ENCODE measurements at places on chromosomes 3 and 15.

GRCh38 chr3:140494970-140495369, 182.9 kb upstream of the TRIM42 start:
- no peak for DNase-seq

DNA sequence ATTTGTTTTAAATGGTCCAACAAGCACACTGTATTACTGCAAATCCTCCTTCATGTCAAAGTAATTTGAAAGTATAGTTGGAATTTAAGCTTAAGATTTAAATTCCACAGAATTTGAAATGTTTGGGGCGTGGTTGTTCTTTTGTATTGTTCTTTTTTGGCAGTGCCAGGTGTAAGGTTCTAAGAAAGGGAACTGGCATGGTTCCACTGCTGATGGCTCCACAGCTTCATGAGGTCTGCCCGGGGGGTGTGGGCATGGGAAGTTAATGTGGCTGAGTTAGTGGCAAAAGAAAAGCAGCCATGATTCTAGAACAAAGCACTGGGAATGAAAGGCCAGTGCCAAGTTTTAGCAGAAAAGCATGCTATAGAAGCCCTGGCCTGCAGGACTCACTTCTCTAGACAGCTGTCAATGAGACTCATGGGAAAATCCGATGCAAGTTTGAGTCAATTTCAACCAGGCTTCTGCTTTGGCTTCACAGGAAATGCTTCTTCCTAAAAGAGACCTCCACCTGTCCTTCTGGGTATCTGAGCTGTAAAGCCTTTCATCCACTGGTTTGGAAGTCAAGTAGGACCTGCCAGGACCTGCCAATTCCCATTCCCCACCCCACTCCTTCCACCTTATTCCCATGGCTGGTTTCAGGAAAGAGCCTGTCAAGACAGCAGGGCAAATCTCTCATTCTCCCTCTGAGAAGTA, 18.9 kb downstream of the CDCP1 start:
- DNase-seq: no peak

- DNase-seq: no peak
Observed at GRCh38 chr3:196966526-196967401, 1.9 kb downstream of the PIGZ start.

DNA sequence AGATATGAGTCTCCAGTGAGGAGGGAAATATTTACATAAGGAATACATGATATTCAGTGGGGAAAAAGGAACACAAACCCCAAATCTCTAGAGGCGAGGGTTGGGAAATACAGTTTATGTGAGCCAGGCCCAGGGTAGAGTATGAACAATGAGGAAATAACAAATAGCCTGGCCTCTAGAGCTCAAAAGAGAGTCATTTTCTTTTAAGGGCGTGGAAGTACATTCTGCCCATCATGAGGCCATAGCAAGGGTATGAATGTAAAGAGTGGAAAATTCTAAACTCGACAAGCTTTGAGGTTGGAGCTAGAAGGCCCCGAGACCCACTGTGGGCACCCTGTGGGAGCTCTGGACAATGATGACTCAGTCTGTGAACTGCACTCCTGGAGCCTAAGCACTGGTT, 27.8 kb upstream of the IGF2BP2 start:
- DNase-seq: no peak
